ENCODE measurements at places on chromosomes 2 and 18. TPM values are rescaled to one million over a fixed set of nuclear protein-coding genes. Genes with fewer than 3 reads are reported as not detected.
A peak's percentile ranks its signal among the peaks of the same experiment; 100 is the strongest.

- H3K4me3 ChIP-seq = no peak overlapping the region
- peaks cover 3% of the 10 kb centered on the region for H3K4me1 ChIP-seq
- no peak for DNase-seq
- no peak overlapping the region for H3K27ac ChIP-seq
These were observed 325.0 kb upstream of the UBE2E3 start for GRCh38 chr2:180655393-180655792.

DNA sequence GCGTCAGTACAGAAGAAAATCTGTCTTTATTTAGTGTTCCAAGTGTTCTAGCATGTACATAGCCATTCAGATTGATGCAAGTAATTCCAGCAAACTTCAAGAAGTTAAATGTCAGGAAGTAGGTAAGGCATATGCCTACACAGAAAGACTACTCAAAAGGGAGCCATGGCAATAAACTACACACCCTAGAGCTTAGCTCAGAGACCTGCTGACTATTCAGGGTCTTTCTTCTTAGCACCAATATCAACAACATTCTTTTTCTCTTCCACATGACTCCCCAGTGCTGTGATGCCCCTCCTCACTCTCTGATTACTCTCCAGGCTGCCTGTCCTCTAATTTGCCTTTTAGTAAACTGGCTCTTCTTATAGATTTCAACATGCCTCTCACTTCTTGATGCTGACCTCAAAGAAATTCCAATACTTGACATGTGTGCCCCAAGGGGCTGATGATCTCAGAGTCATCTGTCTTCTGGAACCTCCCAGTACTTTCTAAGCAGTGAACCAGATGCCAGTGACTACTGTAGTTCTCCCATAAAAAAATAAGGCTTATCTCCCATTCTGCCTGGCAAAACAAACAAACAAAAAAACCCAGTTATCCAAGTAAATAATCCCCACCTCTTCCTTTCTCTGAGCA is 909.2 kb upstream of the FANCL start:
- no peak overlapping the region for H3K27ac ChIP-seq
- H3K27me3 ChIP-seq = no peaks in the 10 kb centered on the region
- DNase-seq = no peak

POMC gene
- total RNA-seq = 0.64 TPM

SLC14A1 gene
- total RNA-seq = 0.36 TPM

DNA sequence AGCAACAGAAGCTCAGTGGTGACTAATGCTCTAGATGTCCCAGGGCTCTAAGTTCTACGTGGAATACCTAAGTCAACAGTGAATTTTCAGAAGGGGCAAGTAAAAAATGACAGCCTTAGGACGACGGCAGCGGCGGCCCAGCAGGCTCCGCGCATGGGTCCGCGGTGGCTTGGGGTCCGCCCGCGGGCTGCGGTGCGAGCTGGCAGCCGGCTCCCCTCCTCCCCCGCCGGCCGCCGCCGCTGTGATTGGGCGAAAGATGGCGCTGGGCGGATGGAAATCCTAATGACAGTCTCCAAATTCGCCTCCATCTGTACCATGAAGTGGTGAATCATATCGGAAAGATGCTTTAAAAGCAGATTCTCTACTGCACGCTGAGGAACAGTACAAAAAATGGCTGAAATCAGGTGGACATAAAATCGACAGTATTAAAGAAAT is 74.7 kb downstream of the HNRNPLL start:
- H3K4me1 ChIP-seq = no peaks in the 10 kb centered on the region
- H3K27ac ChIP-seq = no peak overlapping the region
- DNase-seq = peak; percentile 69
- H3K4me3 ChIP-seq = peak overlapping the region; percentile 28
